ENCODE measurements at places on chromosomes 12 and 14.

- no peak for DNase-seq
Observed at GRCh38 chr12:89311703-89312293, 40.5 kb downstream of the DUSP6 start.

DNA sequence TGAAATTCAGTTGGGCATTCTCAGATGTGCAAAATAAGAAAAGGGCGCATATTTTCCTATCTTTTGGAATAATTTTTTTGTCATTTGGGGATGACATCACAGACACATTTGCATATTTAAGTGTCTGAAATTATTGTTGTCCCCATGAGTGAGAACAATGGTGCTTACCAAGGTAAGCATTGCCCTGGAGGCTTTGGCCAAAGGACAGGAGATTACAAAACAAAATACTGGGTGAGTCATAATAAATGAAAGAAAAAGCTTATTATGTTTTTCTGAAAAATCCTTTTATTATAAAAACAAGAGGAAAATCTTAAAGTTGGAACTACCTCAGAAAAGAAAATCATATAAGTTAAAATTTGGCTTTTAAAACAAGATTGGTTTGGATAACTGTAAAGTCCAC lies 254.9 kb downstream of the BTG1 start:
- no peak for DNase-seq

GRCh38 chr14:56487761-56488160 lies 91.8 kb upstream of the TMEM260 start:
- DNase-seq = no peak

- peak; percentile 90 for DNase-seq
Observed at GRCh38 chr12:57590864-57591781, at the start of gene PIP4K2C. TSS of gene PIP4K2C (plus strand) at chr12:57591192. CDS start at chr12:57591290, 98 bp downstream.

- no peak for DNase-seq
Observed at GRCh38 chr14:74380172-74380571, 31.9 kb downstream of the VRTN start.

- DNase-seq = peak; percentile 88
Observed at GRCh38 chr12:122166422-122167349, 7.3 kb downstream of the IL31 start.
